NCI-H774 (cell line): ENCODE measurements at places on chromosomes 4 and X.

GRCh38 chr4:172858731-172859230, 309.8 kb upstream of the GALNT7 start:
- DNase-seq: no peak

- no peak for DNase-seq
These were observed 53.7 kb upstream of the IRF2 start for GRCh38 chr4:184528051-184528450.

DNA sequence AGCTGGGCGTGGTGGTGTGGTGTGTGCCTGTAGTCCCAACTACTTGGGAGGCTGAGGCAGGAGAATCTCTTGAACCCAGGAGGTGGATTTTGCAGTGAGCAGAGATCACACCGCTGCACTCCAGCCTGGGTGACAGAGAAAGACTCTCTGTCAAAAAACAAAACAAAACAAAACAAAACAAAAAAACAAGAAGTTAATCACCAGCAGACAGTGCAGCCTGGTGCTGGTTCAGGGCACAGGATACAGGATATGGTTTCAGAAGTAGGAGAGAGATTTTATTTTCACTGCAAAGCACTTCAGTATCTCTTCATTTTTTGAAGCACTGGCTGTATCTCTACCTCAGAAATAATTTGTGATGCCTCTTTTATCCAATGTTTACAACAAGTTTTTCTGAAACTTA, 1222.9 kb upstream of the PRKX start:
- no peak for DNase-seq

DNA sequence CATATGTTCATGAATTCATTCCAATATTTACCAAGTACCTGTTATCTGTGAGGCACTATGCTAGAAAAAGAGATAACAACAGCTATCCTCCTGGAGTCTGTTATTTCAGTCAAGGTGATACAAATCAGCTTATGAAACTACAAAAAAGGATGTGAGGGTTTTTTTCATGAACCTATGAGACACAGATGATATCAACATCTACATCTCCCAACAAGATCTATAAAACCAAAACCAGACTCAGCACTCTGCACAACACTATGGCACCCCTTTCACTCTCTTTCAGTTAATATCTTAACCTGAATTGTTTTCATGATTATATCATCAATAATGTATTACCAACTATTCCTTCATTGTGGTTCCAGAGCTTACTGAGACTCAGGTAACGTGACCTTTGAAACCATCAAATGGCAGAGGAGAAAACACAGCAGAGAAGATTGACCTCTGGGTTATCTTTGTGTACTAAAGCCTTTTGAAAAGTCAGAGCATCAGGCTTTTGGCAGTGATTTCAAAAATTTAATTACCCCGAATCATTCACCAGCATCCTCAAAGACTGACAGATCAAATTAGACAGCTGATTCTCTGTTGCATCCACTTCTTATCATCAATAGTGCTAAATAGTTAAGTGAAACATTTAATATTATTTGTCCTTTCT, 244.6 kb upstream of the FTHL17 start:
- no peak for DNase-seq

DNA sequence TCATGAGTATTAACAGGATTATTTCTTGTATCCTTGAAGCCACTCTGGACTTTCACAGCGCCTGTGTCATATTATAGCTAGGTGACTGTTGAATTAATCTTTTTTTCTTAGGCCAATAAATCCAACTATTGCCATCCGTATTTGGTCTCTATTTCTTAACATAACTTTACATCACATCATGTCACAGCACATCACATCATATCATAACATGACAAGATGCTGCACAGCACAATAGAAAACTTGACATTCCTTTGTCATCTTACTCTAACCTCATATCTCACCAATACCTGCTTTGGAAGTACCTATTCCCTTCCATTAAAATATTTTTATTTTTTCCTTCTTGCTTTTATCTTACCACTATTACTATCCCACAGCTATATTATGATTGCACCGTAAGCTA, 1480.8 kb downstream of the TECRL start:
- DNase-seq: no peak

- no peak for DNase-seq
These were observed 59.2 kb upstream of the ZC4H2 start for GRCh38 chrX:65035446-65035770.

- DNase-seq: peak; percentile 0
These were observed 1953.1 kb upstream of the ADGRL3 start for GRCh38 chr4:59247032-59247431.

- DNase-seq: no peak
These were observed 118.5 kb downstream of the TLL1 start for GRCh38 chr4:165991325-165992180.

DNA sequence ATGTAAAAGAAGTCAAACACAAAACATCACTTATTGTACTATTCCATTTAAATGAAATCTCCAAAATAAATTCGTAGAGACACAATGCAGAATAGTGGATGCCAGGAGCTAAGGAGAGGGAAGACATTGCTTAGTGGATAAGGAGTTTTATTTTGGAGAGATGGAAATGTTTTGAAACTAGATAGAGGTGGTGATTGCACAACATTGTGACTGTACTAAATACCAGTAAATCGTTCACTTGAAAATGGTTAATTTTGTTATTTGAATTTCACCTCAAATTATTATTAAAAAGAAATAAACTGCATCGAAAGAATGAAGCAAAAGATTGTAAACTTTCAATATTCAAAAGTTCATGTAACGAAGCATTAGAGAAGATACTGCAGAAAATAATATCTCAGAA, 9.7 kb upstream of the ACSL4 start:
- no peak for DNase-seq

GRCh38 chr4:159188646-159189045, 85.8 kb downstream of the RAPGEF2 start:
- no peak for DNase-seq

- no peak for DNase-seq
These were observed 24.3 kb downstream of the RAI2 start for GRCh38 chrX:17836830-17837229.

- no peak for DNase-seq
These were observed 188.4 kb downstream of the PALLD start for GRCh38 chr4:168685136-168685809.

DNA sequence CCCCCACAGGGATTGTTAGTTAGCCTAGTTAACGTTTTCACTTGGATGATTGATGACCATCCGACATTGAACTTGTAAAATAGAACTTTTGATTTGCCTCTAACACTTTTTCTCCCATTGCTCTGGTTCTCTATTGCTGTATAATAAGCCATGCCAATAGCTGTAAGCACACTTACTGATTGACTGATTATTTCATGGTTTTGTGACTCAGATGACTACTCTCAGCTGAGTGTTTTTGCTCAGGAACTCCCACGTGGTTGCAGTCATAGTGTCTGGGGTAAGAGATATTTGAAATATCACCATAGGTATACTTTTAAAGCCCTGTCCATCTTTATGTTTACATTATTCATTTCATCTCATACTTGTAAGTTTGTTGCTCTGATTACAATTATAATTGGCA, 1285.5 kb downstream of the STIM2 start:
- no peak for DNase-seq

DNA sequence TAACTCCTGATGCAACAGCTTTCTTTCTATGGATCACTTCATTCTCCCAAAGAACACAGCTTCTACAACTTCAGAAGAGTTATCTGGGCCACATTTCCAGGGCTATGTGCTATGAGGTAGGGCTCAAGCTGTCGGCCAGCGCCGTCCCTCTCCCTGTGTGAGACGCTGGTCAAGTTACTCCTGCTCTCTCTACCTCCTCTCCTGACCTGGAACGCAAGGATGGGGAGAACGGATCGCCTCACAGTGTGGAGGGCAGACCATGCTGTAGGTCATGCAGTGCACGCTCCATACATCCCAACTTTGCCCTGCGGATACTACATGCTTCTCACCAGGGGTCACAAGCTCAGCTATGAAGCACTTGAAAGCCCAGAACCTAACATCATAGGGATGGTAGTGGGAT, 42.4 kb downstream of the JAKMIP1 start:
- no peak for DNase-seq

- DNase-seq: no peak
These were observed 312.2 kb downstream of the ARHGAP24 start for GRCh38 chr4:85787133-85787532.

GRCh38 chrX:85914431-85914830, 132.9 kb downstream of the CHM start:
- no peak for DNase-seq

DNA sequence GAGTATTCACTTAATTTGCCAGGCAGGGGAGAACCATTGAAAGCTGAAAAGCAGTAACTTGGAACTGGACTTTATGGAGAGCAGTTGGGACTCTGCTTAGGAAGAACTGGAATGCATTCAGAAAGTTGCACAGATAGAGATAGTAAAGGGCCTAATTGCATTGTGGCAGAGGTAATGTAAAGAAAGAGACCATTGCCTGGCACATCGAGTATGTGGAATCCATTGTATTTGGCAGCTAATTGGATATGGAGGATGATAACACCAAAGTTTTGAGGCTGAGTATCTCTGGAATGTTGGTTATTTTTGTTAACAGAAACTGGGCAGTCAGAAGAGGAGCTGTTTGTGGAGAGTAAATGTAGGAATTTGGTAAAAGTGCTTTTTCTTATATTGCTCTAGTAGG, 169.9 kb downstream of the BMPR1B start:
- no peak for DNase-seq

- DNase-seq: no peak
These were observed 47.4 kb downstream of the WWC2 start for GRCh38 chr4:183146478-183146877.

- DNase-seq: no peak
These were observed 561.2 kb upstream of the DIPK2B start for GRCh38 chrX:45761920-45762319.

DNA sequence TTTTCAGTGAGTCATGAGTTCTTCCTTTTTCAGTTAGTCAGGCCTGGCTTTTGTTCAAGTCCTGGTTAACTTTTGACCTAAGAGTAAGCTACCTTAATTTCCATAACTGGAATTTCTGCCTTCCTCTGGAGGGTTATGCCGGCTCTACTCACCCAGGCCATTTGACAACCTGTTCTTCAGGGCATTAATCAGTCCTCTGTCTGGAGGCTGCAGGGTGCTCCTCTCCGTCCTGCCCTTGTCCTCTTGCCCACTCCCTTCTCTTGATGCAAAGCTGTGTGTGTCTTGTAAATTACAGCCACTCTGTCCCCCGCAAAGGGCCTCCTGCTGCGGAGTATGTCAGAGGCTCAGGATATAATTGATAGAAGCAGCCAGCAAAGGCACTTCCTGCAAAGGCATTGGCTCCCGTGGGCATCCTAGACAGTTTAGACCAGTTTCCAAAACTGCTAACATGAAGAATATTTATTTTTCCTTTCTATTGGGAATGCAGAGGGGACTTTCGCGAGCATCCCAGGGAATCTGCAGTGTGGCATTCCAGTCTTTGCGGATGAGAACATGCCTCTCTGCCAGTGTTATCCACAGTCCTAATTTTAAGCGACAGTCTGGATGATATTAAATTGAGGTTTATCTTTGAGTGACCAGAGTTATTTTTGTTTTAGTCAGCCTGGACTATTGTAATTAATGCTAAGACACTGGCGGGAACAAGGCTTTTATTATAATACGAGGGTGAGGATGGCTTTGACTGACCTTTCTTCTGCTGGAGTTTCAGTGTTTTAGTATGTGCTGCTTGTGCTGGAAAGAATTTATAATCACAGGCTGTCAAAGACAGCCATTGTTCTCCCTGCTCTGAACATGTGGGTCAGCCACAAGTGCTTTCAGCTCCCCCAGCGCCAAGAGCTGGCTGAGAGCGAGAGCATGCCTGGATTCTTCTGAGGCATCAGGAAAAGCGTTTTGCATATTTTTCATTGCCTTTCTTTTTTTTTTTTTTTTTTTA, 74.2 kb downstream of the LIMCH1 start:
- DNase-seq: no peak

- no peak for DNase-seq
These were observed 349.7 kb downstream of the NR3C2 start for GRCh38 chr4:148092316-148093014.

DNA sequence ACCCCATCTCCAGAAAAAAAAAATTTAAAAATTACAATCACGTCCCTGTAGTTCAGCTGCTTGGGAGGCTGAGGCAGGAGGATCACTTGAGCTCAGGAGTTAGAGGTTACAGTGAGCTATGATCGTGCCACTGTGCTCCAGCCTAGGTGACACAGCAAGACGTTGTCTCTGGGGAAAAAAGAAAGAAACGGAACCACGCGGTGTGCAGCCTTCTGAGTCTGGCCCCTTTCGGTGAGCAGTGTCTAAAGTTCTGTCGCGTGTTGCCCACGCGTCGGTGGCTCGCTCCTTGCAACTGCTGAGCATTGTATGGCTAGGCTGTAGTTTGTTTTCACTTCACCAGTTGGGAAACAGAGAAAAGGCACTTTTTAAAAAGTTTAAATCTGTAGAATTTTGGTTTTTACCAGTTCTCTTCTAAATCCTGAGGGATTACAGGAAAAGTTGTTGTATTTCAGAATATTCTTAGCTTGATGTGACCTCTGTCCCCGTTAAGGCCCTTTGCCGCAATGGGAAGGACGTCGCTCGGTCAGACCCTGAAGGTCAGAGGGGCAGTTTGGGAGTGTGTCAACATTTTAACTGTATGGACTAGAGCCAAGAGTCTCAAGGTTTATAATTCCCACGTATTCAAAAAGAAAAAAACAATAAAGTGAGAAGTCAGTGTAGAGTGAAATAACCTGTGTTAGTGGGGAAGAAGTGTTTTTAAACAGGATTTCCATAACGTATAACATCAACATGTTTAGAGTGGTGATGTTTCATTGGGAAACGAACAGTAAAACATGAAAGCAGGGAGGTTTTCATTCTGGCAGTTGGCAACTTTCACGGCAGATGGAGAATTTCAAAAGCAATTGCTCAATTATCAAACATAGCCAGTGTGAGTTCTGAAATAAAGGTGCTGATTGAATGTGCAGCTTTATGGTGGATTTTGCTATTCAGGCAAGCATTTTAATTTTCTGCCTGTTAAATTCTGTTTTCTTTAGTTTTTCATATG, 45.8 kb upstream of the MSANTD1 start:
- DNase-seq: no peak

DNA sequence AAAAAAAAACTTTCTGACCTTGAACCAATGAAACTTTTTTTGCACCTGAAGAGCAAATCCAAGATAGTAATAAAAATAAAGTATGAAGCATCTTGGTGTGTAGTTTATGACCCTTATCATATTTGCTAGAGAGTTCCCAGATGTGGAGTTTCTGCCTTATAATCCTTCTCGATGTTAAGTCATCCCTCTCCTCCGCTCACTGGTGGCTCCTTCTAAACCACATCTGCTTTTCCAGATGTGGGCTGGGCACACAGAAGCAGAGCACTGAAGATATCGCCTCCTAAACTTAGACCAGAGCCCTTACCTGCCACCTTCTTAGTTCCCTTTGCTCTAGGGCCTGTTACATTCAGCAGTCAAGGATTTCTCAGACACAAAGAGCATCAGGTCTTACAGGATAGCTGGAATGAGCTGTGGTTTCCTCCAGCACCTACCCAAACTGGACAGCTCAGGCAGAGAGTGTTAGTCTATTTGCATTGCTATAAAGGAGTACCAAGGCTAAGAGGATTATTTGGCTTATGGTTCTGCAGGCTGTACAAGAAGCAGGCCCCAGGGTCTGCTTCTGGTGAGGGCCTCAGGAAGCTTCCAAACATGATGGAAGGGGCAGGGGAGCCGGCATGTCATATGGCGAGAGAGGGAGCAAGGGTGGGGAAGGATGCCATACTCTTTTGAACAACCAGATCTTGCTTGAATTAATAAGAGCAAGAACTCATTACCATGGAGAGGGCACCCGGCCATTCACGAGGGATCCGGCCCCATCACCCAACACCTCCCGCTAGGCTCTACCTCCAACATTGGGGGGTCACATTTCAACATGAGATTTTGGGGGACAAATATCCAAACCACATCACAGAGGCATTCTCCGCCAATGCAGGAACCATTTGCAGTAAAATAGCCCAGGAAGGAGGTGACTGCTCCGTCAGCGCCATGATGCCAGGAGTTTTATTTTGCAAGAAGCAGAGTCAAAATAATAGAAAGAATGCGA, 75.6 kb upstream of the HELT start:
- DNase-seq: no peak
